ENCODE measurements at places on chromosomes 4 and X.

DNA sequence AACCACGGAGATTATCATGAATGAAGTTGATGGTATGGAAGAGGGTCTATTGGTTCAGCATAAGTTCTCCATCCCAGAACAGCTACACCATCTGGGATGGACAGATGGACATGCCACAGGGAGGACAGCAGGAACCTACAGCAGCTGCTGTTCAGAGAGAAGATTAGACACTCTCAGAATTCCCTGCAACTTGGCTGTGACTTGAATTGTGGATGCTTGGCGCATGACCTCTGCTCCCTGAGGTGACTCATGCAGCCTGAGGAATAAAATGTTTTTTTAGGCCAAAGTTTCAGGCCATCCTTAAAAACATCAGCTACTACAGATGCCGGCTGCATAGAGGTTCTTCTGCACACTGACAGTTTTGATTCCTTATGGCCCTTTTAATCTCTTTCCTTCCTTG lies 97.3 kb downstream of the RS1 start:
- DNase-seq: peak; percentile 66

- no peak for DNase-seq
Observed at GRCh38 chr4:7651461-7651921, 216.8 kb upstream of the PSAPL1 start.

- DNase-seq: peak; percentile 57
Observed at GRCh38 chr4:155972098-155972497, 18.4 kb upstream of the CTSO start.

- no peak for DNase-seq
Observed at GRCh38 chrX:120304256-120304655, 7.0 kb downstream of the TMEM255A start.

DNA sequence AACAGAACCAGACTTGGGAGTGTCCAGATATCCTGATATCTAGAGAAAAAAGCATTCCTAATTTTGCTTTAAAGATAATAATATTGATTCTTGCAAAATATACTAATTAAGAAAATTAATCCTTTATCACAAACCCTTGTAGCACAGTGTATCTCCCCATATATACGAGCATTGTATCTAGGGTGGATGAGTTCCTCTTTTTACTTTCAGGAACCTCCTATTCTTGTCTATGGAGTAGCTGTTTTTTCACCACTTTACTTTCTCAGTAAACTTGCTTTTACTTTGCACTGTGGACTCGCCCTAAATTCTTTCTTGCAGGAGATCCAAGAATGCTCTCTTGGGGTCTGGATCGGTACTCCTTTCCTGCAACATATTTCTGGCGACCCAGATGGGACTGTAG lies 103.9 kb downstream of the GLUD2 start:
- DNase-seq: no peak

DNA sequence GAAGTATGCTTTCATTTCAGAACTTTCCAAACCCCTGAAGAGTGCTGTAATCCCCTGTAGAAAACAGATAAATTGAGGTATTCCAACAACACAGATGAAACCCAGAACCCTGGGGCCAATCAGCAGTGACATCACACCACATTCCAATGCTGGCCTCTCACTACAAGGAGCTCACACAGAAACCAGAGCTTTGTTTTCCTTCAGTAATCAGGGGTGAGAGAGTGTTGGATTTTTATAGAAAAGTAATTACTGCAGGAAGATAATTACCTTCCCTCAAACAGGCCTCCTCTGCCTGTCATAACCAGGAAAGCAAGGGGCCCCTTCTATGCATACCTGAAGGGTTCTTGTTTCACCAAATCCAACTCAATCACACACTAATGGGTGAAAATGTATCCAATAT lies 246.2 kb downstream of the SCFD2 start:
- DNase-seq: peak; percentile 80

GRCh38 chr4:7677799-7678301 lies 243.1 kb upstream of the PSAPL1 start:
- DNase-seq: no peak

DNA sequence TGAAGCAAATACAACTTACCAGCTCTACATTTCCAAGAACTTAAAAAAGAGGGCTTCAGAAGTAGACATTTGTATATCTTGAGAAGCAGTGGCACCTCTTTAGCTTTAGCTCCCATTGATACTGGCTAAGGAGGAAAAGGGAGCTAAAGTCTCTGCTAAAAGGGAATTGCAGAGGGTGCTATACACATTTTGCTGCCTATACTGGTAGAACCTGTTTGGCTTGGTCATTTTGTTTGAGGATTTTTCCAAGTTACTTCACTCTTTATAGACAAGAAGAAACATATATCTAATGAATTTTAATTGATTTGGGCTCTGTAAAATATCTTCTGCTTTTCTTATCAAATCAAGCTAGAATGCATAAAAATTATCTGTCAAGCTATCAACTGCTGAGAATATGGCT lies 11.8 kb downstream of the PAPSS1 start:
- no peak for DNase-seq

DNA sequence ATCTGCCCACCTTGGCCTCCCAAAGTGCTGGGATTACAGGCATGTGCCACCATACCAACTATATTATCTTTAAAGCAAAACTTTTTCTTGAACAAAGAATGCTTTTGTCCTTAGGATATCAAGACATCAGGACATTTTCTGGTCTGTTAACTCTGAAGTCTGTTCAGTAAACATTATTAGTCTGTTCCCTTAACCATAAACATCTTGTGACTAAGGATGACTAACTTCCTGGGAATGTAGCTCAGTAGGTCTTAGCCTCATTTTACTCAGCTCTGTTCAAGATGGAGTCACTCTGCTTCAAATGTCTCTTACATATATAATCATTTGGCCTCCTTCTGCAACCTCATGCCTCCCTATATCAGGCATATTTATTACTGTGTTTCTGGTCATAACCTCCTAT lies 122.9 kb downstream of the UBE2NL start:
- peak; percentile 51 for DNase-seq

- DNase-seq: no peak
Observed at GRCh38 chrX:132395026-132395425, 93.8 kb downstream of the MBNL3 start.

DNA sequence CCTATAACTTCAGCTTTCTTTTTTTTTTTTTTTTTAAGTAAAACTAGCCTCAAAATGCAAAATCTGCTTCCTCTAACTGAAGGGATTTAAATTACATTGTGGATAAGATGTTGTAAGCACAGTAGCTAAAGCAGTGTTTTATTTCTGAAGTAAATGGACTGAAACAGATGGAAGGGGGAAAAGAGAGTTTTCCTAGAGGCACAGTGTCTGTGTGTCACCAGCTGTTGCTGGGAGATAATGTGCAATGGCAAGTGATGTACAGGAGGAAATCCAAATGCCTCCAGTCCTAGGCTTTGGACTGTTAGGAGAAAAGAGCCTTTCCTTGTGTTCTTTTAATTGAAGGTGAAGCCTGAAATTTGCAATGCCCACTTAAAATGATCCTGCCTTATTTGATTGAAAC lies 672.1 kb downstream of the GRXCR1 start:
- no peak for DNase-seq

DNA sequence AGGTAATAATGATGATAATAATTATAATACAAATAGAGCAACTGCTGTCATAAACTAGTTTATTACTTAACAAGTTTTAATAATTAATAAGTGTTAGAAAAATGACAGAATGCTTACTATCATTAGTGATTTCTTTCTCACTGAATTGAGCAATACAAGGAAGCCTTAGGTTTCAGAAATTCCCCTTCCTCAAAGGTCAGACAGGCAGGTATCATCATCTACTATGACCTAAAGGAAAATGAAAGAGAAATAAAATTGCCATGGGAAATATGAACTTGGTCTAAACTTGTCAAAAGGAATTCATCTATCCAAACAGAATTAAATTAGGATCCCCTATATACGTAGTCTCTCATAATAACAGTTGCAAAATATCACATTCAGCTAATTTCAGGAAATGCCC lies 56.3 kb upstream of the SLC7A11 start:
- DNase-seq: no peak

DNA sequence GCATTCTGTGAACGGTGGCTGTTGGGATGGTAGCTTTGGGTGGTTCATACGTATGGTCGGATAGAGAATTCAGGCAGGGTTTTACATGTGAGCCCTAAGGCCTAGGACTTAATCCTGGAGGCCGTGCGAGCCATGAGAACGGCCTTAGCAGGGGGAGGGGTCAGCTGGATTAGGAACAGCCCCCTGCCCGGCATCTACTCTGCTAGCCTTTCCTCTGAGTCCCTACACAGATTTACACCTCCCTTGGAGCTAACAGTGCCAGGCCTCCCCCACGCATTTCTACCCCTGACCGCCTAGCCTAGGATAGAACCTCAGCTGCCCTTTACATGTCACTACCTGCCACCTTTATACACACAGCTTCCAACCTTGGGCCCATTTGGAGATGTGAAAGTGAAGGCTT lies 7.1 kb downstream of the PRAF2 start:
- DNase-seq: no peak

All from fibroblast of pulmonary artery (primary cell).